ENCODE measurements at places on chromosomes 2 and 18.

GRCh38 chr2:62874881-62875383 lies 169.4 kb downstream of the EHBP1 start:
- DNase-seq: no peak

- DNase-seq: peak; percentile 71
Measured at GRCh38 chr2:7567646-7568045, 650.4 kb downstream of the RNF144A start.

- peak; percentile 67 for DNase-seq
Measured at GRCh38 chr18:80147418-80148325, 38.6 kb downstream of the ADNP2 start.

DNA sequence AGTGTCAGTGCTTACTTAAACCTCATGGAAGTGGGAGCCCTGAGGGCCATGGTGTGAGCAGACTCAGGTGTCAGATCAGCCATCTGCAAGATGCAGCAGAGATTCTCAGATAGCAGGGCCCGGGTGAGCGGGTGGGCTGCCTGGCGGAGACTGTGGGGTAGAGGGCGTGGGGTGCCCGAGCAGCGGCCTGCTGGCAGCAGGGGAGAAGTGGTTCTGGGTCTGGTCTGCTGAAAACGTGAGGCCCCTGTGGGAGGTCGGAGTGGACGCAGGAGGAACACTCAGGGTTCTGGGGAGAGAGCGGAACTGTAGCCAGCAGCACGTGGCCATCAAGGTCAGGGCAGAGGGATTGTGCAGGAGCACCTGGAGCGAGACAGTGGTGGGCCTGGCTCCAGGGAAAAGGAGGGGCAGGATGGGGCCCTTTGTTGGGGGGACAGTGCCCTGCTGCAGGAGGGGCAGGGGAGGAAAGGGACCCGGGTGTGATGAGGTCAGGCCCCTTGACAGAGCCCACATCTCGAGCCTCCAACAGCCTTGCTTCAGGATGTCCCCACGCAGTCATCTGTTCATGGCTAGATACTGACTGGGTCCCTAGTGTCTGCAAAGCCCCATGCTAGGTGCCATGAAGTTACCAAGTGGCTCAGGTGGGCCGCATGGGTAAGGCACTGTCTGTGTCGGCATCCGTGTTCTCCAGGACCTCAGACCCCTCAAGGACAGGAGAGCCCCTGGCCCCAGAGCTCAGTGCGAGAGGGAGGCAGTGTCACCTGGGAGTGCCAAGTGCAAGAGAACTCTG lies 2.7 kb upstream of the ESPNL start:
- DNase-seq: no peak

GRCh38 chr2:104378853-104379374 lies 475.0 kb upstream of the POU3F3 start:
- DNase-seq: no peak

GRCh38 chr2:136956050-136956449 lies 190.7 kb downstream of the THSD7B start:
- DNase-seq: no peak

GRCh38 chr2:11716689-11717321 lies 29.6 kb upstream of the LPIN1 start:
- no peak for DNase-seq

GRCh38 chr2:148810081-148810480 lies 64.9 kb upstream of the KIF5C start:
- DNase-seq: no peak

DNA sequence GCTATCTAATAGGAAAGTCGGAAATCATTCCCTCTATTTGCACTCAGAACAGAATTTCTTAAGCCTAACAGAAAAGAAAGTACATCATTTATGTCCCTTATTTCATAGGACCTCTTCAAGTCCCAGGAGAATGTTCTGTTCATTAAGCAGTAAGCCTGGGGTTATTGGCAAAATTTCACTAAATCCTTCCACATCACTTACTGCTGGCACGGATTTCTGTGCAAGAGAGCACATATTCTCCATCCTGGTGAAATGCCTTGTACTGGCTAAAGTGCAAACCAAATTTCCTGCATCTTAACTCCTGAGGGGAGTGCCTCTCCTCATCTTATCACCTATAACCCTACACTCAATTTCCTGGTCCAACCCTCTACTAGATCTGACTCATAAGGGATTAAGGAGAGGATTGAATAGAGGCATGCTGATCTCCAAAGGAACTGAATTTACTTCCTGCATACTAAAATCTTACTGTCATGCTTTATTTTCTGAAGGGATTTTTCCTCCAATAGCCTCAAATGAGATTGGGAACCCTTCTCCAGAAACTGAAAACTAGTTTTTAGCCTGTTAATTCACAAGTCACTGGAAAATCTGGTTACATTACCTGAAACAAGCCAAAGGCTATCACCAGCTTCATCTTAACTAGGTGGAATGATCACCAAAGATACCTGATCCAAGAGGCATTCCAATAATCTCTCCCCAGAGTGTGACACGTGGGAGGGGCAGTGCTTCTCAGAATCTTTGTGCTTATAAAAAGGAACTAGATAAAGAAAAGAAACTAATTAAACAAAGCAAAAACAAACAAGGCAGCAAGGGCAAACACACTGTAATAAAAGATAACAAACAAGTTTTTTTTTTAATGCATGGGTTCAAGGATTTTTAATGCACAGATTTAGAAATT lies 311.1 kb downstream of the NR4A2 start:
- DNase-seq: no peak

Measured in T-cell (primary cell).